ENCODE measurements at places on chromosomes 6 and 20.

DNA sequence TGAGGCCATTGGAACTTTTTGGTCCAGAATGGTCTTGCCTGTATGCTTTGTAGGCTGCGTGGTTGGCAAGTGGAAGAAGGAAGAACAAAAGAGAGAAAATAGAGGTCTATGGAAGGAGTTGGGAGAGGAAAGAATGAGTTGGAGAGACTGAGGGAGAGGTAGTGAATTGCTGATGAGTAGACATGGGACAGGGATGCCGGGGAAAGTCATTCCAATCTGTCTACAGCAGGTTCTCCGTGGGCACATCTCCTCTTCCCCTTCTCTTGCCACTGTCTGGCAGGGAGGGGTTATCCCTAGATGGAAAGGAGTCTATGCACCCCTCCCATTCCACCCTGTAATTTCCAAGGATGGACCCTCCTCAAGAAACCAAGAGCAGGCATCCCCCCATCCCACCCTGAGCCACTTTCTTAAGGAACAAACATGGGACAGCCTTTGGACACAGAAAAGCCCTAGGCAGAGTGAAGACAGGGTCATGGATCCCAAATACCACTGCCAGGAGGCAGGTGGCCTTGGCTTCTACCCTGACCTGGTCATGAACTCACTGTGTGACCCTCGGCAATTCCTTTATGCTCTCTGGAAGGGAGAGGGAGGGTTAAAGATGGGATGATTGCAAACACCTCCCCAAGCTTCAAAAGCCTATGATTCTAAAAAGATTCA lies 196.9 kb downstream of the LRFN2 start:
- no peak overlapping the region for H3K27ac ChIP-seq
- peaks cover 35% of the 10 kb centered on the region for H3K27me3 ChIP-seq
- no peaks in the 10 kb centered on the region for H3K36me3 ChIP-seq
- peaks cover under 1% of the 10 kb centered on the region for H3K4me1 ChIP-seq
- DNase-seq, result no peak
- no peak overlapping the region for H3K4me3 ChIP-seq

DNA sequence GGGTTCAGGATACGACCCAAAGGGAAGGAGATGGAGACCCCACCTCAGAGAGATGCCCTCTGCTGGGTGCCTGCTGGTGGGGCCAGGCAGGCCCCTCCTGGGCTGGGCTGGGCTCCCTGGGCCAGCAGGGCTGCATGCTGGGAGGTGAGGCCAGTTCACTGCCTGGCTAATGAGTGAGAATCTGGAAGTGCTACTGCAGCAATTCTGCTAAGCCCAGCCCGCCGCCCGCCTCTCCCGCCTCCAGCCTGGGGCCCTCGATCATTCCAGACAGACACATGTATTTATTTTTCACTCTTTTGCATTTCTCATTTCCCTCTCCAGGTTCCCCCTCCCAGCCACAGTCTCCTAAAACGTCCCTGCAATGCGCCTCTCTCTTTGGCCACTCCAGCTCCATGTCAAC lies 79.6 kb downstream of the CDH22 start:
- no peak overlapping the region for H3K4me3 ChIP-seq
- H3K36me3 ChIP-seq, result no peaks in the 10 kb centered on the region
- DNase-seq, result no peak
- H3K27ac ChIP-seq, result no peak overlapping the region

DNA sequence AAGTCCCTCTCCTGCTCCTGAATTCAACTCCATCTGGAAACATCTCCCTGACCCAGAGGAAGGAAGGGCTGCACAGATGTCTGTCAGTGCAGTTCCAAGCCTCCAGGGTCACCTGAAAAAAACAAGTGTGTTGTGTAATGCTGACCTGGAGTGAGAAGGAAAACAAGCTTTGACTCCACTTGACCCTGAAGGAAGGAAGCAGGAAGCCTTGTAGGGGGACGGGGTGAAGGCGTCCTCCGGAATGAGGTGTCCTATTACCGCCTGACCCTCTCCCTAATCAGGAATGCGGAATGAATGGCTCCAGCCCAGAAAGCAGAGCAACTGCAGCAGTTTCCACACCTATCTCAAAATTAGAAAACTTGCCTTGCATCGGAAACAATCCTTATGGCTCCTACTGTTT lies 13.9 kb upstream of the ADGRF5 start:
- H3K4me1 ChIP-seq, result peaks cover 56% of the 10 kb centered on the region
- no peaks in the 10 kb centered on the region for H3K36me3 ChIP-seq
- peak overlapping the region; percentile 26 for H3K4me3 ChIP-seq
- H3K27me3 ChIP-seq, result peaks cover 7% of the 10 kb centered on the region
- peak; percentile 51 for DNase-seq
- peak overlapping the region; percentile 95 for H3K27ac ChIP-seq

- H3K36me3 ChIP-seq, result no peaks in the 10 kb centered on the region
- H3K4me1 ChIP-seq, result peaks cover 41% of the 10 kb centered on the region
- H3K27ac ChIP-seq, result no peak overlapping the region
- peak; percentile 13 for DNase-seq
These were observed 73.6 kb upstream of the ADTRP start for GRCh38 chr6:11852061-11852651.

DNA sequence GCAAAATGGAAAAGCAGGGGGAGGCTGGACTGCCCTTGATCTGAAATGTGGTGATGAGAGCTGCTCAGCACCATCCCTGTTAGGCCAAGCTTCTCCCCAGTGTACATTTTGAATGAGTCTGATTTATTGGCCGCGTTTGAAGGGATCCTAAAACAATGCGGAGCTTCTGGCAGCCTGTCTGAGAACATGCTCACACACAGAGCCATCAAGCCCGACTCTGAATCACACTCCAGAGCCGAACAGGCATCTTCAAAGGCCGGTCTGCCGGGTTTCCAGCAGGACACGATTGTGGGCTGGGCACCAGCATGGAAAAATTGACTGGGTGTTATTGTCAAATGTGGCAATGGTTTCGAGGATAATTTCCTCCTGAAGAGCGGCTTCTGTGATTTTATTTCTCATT lies 235.9 kb downstream of the TFAP2C start:
- DNase-seq, result no peak
- no peak overlapping the region for H3K27ac ChIP-seq
- no peaks in the 10 kb centered on the region for H3K36me3 ChIP-seq
- peaks cover 46% of the 10 kb centered on the region for H3K4me1 ChIP-seq
- peaks cover 9% of the 10 kb centered on the region for H3K27me3 ChIP-seq
- H3K4me3 ChIP-seq, result no peak overlapping the region

DNA sequence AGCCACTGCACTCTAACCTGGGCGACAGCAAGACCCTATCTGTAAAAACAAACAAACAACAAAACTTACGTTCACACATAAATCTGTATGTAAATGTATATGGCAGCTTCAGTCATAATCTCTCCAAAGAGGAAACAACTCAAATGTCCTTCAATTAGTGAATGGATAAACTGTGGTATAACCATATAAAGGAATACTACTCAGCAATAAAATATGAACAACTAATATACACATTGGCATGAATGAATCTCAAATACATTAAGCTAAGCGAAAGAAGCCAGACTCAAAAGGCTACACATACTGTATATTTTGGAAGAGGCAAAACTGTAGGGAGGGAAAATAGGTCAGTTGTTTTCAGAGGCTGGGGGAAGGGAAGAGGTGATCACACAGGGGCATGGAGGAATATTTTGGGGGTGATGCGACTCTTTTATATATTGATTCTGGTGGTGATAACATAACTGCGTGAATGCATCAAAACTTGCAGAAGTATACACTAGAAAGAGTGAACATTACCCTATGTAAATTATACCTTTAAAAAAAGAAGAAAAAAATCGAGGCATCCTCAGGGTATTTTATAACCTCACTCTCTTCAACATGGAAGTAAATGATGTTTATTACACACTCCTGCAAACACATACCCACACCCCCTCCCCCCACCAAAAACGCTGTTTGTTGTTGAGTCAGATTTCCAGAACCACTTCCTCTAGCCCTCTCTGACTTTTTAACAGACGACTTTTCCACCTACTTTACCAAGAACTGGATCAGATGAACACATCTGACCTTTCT lies 115.2 kb upstream of the RNF24 start:
- peak overlapping the region; percentile 57 for H3K27ac ChIP-seq
- peaks cover 29% of the 10 kb centered on the region for H3K4me1 ChIP-seq
- H3K36me3 ChIP-seq, result no peaks in the 10 kb centered on the region

DNA sequence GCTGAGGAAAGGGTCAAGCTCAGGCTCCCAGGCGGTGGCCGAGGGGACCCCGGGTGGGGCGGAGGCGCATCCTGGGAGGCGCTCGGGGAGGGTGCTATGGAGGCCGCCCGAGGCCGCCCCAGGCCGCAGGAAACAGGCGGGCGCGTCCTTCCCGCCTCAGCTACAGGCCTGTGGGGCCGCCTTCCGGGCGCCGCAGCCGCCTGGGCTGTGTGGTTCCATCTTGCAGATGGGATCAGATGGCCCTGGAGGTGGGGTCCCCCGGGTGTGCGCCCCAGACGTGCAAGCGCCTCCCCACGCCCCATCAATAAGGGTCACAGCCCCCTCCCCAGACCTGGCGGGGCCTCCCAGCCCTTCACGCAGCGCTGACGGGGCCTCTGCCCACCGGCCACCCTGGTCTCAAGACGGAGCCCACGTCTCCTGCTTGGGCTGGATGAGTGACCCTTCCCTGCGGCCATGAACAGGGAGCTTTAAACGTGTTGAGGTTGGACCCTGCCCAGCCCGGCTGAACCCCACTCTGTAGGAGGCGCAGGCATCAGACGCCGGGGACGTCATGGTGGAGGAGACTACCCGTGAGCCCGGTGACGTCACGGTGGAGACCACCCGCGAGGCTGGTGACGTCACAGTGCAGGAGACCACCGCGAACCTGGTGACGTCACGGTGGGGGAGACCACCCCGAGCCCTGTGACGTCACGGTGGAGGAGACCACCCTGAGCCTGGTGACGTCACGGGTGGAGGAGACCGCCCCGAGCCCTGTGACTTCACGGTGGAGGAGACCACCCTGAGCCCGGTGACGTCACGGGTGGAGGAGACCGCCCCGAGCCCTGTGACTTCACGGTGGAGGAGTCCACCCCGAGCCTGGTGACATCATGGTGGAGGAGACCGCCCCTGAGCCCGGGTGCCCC lies 267.0 kb downstream of the DLL1 start:
- no peak overlapping the region for H3K27ac ChIP-seq
- peaks cover 12% of the 10 kb centered on the region for H3K27me3 ChIP-seq
- H3K4me1 ChIP-seq, result peaks cover 27% of the 10 kb centered on the region
- no peak for DNase-seq

DNA sequence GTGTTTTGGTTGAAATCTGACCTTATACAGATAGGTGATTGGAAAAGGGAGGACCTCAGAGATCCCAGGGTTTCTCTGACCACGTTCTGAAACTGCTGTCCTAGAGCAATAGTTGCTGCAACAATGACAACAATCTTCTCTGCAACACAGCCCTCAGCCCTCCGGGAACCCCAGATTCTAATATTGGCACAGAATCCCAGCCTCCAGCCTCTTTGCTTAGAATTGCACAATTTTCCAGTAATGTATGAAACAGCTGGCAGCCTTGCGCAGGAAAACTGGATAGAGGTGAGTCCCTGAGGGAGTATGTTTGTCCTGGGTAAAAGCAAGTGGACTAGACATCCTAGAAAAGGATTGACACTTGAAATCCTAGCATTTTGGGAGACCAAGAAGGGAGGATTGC lies 30.4 kb upstream of the PNRC1 start:
- no peaks in the 10 kb centered on the region for H3K36me3 ChIP-seq
- H3K27ac ChIP-seq, result peak overlapping the region; percentile 25
